Activated CD4-positive, alpha-beta T cell treated with anti-CD3 and anti-CD28 coated beads for 24 hours (primary cell): ENCODE measurements at places on chromosomes 6 and 20.

DNA sequence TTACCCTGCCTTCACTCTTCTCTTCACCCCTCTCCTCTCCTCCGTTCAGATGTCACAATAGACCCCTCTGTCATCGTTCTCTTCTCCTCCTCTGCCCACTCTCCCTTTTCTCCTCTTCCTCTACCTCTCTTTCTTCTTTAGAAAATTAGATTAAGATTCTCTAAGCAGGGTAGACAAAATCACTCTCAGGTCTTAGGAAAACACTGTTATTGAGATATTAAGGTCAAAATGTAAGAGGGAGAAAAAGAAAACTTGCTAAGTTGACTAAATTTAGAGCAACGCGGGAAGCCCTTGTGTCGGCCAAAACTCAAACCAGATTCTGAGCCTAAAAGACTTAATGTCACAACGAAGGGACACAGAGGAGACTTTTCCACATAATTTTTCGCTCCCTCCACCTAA, 22.1 kb upstream of the ZNF184 start:
- no peak for DNase-seq

- no peak for DNase-seq
Measured at GRCh38 chr20:19880256-19881079, 122.4 kb downstream of the RIN2 start.

DNA sequence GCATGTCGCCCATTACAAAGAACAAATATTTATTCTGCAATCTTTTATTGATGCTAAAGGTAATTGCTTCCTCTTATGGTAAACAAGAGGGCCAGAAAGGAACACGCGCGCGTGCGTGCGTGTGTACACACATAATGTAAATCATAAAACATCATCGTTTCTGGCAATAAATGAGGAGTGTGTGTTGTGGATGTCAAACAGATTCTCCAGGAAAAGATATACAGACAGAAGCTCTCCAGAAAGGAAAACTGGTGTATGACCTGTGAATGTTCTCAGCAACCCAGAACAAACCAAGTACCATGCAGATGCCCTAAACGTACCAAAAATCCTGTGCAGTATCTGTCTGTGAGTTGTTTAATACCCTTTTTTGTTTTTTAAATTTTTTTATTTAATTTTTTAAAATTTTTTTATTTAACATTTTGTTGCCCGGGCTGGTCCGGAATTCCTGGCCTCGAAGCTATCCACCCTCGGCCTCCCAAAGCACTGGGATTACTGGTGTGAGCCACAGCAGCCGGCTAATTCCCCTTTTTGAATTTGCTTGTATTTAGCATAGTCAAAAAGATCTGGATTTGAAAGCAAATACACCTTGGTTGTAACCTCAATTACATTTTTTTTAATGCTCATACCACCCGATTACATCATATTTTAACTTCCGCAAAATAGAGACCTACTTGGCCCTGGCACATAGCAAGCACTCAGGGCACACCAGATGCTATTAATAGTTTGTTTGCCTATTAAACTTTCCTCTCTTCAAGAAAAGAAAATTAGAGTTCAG, 909 bp upstream of the NUDT3 start:
- no peak for DNase-seq

DNA sequence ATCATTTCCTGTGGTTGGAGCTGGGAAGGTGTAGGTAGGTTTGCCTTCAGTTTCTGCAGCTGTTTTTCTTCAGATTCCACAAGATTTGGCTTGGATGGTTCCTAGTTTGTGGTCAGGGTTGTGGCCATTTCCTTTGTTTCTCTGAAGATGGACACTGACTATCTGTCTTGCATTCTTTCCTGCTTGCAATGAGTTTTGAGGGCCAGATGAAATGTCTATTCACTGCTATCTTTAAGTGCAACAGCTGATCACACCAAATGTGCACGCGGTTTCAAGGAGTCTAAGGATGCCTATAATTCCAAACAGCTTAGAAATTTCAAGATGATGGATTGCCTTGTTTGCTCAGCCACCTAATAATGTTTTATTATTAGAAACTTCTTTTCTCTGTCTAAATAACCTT, 28.4 kb downstream of the IL20RA start:
- DNase-seq: no peak

- no peak for DNase-seq
Measured at GRCh38 chr6:169793408-169793807, 42.0 kb downstream of the ERMARD start.
